Caco-2 (cell line): ENCODE measurements at places on chromosomes 16 and 17. TPM values are rescaled to one million over a fixed set of nuclear protein-coding genes. Genes with fewer than 3 reads are reported as not detected.

The BEAN1 gene
- not detected in 2 replicates for total RNA-seq

The GNGT2 gene
- not detected in 2 replicates for total RNA-seq

The SGCA gene
- not detected in 2 replicates for total RNA-seq

The VPS25 gene
- total RNA-seq: 96.0 and 103 TPM in 2 replicates

The CES5A gene
- total RNA-seq: not detected in 2 replicates

The LAT gene
- 1.7 and 3.2 TPM in 2 replicates for total RNA-seq
